Colonic mucosa (tissue), 4 donors: ENCODE measurements at places on chromosomes 12 and 14. TPM values are rescaled to one million over a fixed set of nuclear protein-coding genes. Genes with fewer than 3 reads are reported as not detected.

DNA sequence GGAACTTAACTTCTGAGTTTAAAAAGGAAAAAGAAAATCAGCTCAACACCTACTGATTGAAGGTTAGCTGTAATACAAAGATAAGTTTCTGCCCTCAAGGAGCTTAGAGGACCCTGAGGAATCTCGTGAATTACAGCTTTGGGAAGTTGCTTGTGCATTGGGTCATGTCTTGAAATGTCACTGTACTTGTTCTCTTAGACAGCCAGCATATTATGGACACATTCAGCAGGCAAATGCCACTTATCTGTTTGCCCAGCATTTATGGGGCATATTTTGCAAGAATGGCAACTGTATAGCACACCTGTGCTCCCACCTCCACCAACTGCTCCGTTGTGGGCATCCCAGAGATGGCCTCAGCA is 263.6 kb upstream of the CRY1 start:
- no peak for DNase-seq

The DBX2 gene
- not detected for total RNA-seq

DNA sequence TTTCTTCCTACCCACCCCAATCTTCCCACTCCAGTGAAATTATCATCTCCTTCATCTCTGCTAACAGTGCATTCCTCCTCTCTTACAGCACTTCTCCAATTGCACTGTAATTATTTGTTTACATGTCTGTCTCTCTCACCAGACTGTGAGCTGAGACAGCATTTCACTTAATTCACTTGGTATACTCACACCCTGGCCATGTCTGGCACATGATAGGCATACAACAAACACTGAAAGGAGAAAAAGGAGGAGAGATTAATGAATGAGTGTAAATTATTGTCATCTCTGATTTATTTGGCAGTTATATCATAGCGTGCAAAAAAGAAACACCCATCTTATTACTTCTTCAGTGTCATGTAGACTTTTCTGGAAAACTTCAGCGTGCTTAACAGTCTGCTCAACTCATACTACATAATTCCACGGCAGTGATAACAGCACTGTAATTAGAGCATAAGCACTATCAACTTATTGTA is 452.3 kb downstream of the ADAMTS20 start:
- no peak for DNase-seq

- DNase-seq: no peak
Observed at GRCh38 chr12:53726946-53727309, 324 bp downstream of the CALCOCO1 start.

GRCh38 chr14:21384494-21384851 is 654 bp upstream of the SUPT16H start:
- DNase-seq: no peak

GRCh38 chr12:98409548-98409947 is 105.8 kb upstream of the TMPO start:
- DNase-seq: no peak

- DNase-seq: peak; percentile 75
Observed at GRCh38 chr14:51780006-51780692, 80.3 kb upstream of the GNG2 start.

DNA sequence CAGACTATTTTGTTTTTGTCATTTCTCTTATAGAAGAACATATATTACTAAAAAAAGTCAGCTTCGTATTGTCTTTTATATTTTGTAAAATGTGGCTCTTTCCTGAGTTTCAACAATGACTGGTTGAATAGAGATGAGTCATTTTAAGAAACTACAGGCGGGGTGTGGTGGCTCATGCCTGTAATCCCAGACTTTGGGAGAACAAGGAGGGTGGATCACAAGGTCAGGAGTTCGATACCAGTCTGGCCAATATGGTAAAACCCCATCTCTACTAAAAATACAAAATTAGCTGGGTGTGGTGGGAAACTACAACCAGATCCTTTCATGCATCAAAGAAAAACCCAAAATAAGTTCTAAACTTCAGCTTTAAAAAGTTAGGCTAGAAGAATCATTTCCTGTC is 28.8 kb downstream of the HECTD4 start:
- no peak for DNase-seq
